ENCODE measurements at places on chromosomes 1 and 21.

DNA sequence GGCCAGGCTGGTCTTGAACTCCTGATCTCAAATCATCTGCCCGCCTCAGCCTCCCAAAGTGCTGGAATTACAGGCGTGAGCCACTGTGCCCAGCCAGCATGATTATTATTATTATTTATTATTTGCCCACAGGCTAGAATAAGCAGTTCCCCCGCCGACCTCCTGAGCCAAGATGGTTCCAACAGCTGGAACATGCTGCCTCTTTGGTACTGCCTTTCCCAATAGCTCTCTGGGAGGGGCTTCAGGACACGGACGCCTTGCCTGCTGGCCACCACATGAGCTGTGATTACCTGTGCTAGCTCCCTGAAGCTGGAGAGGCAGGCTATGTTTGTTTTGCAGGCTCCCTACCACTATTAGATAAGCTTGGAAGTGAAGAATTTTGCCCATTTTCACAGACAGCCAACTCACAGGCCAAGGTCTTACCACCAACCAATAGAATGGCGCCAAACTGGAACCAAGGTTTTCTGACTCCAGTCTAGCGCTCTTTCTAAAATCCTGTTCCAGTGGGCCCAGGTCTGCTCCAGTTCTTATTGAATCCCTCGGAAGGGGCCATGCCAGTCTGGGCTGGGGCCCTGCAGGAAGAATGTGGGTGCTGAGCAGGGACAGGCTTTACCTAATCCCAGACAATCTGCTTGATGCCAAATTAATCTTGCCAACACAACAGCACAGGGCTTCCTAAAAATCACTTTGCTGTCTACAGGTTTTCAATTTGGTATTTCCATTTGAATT is 2.1 kb upstream of the GPR61 start:
- no peak for DNase-seq

- DNase-seq, result no peak
Measured at GRCh38 chr1:219312967-219313366, 139.3 kb downstream of the LYPLAL1 start.

DNA sequence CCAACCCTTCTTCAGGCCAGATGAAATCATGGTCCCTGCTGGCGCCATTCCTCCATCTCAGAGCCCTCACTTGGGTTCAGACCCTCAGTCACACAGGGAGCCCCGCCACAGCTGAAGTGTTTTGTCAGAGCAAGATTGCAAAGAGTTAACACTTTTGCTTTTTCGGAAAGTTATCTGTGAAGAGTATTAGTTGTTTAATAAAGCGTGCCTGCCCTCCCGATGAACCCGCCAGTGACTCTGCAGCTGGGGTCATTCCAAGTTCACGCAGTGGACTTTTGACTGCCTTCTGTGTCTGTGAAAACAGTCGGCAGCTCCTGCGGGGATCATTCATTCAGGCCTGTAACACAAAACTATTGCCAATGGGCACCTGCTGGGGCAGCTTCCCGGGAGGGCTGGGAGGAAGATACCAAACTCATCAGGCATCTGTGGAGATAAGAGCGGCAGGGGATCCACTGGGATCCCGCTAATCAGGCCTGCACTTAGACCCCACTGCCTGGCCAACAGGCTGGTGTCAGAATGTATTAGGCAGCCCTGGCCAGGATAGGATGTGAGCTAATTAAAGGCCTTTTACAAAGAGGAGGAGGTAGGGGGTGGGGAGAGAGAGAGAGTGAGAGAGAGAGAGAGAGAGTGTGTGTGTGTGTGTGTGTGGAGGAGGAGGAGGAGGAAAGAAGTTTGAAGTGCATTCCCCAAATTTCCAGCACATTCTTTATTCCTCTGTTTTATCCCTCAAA is 184.5 kb downstream of the DHRS3 start:
- DNase-seq, result no peak

DNA sequence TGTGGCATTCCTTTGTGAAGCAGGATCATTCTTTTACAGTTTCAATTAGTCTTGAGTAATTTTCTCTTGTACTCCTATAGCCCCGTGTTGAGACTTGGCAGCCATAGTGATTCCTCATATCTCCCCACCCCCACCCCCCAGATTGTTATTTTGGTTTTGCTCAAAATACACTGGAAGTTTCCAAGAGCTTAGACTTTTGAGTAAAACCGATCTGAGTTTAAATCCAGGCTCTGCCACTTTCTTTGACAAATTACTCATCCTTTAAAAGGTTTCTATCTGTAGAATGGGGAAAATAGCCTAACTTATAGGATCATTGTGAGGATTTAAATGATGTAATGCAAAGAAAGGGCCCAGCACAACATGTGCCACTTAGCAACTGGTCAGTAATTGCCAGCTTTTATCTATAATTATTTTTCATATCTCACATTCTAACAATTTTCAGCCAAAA is 53.1 kb upstream of the RC3H1 start:
- DNase-seq, result no peak

DNA sequence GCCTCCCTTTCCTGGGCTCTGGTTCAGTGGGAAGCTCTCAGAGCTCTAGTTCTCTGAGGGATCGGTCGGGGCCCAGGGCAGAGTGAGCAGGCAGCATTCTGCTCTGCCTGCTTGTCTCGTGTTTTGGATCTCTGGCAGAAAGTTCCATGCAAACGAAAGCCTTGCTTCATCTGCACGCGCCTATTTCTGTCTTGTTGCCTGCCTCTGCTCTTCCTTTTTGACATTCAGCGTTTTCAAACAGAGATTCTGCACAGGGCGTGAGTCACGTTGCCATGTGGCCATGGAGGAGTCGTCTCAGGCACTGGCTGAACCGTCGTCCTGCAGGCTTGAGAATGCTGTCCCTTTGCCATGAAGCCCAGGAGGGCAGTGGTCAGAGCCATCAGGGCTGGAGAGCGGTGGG is 20.3 kb downstream of the AJAP1 start:
- DNase-seq, result no peak

- DNase-seq, result no peak
Measured at GRCh38 chr1:226133504-226134123, 52.9 kb downstream of the ACBD3 start.

DNA sequence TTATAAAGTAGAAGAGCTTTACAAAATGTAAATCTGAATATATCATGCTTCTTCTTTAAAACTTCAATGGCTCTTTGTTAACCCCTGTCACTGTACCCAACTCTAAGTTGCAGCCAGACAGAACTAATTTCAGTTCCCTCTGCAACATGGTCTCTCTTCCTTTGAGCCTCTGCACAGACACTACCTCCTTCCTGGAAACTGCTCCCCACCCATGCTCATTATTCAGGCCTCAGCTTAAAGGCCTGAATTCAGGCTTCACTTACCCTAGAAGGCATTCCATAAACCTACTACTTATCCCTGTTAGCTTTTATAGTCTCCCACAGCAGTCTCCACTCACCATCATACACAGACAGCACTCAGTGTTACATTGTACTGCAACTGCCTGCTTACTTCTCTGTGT is 2.6 kb upstream of the EEIG2 start:
- no peak for DNase-seq

DNA sequence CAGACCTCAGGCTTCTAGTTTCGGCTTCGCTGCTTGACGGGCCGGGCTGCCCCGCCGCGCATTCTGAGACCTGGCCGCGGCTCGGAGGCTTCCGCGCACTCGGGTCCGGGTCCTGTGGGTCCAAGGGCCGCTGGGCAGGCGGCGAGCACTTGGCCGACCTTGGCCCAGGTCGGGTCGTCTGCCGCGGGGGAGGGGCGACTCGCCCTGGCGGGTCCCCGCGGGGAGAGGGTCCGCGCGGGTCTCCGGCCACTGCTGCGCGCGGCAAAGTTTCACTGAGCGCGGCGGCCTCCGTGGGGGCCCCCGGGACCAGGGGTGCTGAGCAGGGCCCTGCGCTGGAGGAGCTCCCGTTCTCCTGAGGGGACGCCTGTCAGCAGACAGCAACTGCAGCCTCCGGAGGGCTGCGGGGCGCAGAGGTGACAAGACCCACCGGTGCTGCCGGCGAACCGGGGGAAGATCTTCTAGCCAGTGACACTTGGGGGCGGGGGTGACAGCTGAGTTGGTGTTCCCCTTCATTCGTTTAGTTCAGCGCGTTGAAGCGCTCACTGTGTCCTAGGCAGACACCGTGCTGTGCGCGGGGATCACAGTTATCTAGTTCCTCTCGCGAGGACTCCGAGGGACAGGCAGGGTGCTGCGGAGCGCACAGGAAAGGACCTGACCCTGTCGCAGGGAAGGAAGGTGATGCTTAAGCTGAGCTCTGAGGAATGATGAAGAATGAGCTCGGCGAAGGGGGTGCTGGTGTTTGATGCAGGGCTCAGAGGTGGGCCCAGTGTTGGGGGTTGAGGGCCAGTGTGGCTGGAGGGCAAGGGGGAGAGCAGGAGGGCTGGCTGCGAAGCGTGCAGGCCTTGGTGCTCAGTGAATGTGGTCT is 725 bp downstream of the MTFR1L start:
- peak; percentile 71 for DNase-seq

GRCh38 chr1:233412812-233413211 is 85.3 kb downstream of the MAP3K21 start:
- DNase-seq, result no peak

All from stimulated activated naive CD4-positive, alpha-beta T cell treated with Interleukin-2 at 50 U/mL for 16 hours (primary cell).